ENCODE measurements at places on chromosomes 4 and X. TPM values are rescaled to one million over a fixed set of nuclear protein-coding genes. Genes with fewer than 3 reads are reported as not detected.

Gene DMP1
- total RNA-seq = not detected

Gene CT55
- total RNA-seq = not detected

Gene CT47B1
- total RNA-seq = not detected

Gene SAT1
- 48.2 TPM for total RNA-seq

Gene PLXNB3
- total RNA-seq = 5.8 TPM

Gene FREM3
- not detected for total RNA-seq

Gene OCRL
- 9.1 TPM for total RNA-seq

Gene HELQ
- 7.1 TPM for total RNA-seq

Gene BEND2
- not detected for total RNA-seq

Gene P2RY4
- 0.15 TPM for total RNA-seq

Gene MSX1
- total RNA-seq = 0.74 TPM

Gene ARX
- not detected for total RNA-seq

Gene F9
- total RNA-seq = not detected
